Right cardiac atrium (tissue), 5 donors: ENCODE measurements at places on chromosomes 3 and 15. TPM values are rescaled to one million over a fixed set of nuclear protein-coding genes. Genes with fewer than 3 reads are reported as not detected.

ABHD6 gene
- 10.6 TPM for total RNA-seq

COMMD2 gene
- total RNA-seq = 20.8 TPM

SMCO1 gene
- 41.1 TPM for total RNA-seq

CLK3 gene
- 59.1 TPM for total RNA-seq

TRPM1 gene
- total RNA-seq = not detected

C3orf85 gene
- total RNA-seq = not detected

PTH1R gene
- 12.9 TPM for total RNA-seq

CAND2 gene
- 42.1 TPM for total RNA-seq

CKMT1A gene
- total RNA-seq = 0.40 TPM

ADIPOQ gene
- 0.37 TPM for total RNA-seq

HGD gene
- not detected for total RNA-seq

AADACL2 gene
- total RNA-seq = not detected

OXTR gene
- 0.79 TPM for total RNA-seq

ZNF639 gene
- 42.9 TPM for total RNA-seq

STRIT1 gene
- not detected for total RNA-seq

SPTBN5 gene
- total RNA-seq = 1.7 TPM

HIGD2B gene
- not detected for total RNA-seq

CSPG4 gene
- 17.7 TPM for total RNA-seq

ATOSA gene
- total RNA-seq = 33.2 TPM
